ENCODE measurements at places on chromosomes 5 and 9.

GRCh38 chr9:13942695-13943094, 371.2 kb downstream of the NFIB start:
- no peak for DNase-seq

GRCh38 chr9:116000748-116001329, 152.8 kb upstream of the PAPPA start:
- no peak for DNase-seq

DNA sequence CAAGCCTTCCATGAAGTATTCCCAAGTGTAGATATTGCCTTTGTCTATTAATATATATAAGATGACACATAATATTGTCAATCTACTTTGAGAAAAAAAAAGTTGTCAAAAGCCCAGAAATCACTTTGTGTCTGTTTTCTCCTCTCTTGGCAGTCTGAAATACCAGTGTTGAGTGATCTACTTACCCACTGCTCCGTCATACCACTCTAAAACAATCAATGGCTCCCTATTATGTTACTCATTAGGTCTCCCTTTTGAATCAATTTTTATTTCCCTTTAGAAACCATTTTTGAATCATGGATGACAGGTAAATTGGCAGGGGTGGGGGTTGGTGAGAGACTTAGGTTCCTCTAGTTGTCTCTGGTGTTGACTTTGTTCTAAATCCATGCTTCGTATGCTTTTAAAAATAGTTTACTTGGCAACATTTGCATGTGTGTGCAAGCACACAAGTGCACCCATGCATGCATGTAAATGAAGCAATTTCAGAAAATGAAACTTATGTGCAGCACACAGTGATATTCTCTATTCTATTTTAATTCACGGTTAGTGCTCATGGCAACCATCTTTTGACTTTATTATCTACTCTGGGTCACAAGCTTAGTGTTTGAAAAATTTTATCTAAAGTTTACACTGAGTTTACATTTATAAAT, 378.9 kb downstream of the RAB3C start:
- DNase-seq, result no peak

DNA sequence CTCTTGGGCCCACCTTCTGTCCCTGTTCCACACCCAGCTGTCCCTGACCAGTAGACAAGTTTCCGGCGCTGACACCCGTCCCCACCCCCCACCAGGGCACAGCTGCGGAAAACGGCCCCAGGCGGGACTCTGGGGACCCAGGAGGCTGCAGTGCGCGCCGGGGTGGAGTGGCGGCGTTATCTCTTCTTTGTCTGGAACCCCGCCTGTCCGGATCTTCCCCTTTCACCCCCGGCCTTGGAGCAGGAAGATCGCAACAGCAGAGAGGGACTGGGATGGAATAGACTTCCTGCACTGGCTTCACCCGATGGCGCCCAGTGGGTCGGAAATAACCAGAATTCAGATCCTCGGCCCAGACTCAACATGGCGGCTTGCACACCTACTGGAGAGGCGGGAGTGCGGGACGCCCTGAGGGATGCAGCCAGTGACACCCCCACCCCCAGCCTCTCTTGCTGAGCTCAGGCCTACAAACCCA, 4.7 kb downstream of the PAX5 start:
- DNase-seq, result no peak

DNA sequence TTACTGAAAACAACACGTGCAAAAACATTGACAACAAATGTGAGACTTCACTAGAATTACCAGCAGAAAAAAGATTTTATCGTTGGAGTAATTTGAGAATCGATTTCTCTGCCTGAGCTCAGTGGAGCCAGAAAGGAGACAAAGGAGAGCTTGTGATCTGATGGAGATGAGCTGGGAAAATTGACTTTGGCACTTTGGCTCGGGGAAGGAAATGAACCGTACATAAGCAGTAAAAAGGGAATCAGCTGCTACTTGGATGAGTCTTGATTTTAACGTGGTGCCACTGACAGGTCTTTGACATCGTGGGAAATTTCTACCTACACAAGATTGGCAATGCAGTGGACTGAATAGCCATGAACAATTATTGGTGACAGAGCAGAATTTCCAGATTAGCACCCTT, 244.7 kb upstream of the RPS23 start:
- DNase-seq, result no peak

- no peak for DNase-seq
Measured at GRCh38 chr5:38376404-38376803, 118.0 kb downstream of the EGFLAM start.

DNA sequence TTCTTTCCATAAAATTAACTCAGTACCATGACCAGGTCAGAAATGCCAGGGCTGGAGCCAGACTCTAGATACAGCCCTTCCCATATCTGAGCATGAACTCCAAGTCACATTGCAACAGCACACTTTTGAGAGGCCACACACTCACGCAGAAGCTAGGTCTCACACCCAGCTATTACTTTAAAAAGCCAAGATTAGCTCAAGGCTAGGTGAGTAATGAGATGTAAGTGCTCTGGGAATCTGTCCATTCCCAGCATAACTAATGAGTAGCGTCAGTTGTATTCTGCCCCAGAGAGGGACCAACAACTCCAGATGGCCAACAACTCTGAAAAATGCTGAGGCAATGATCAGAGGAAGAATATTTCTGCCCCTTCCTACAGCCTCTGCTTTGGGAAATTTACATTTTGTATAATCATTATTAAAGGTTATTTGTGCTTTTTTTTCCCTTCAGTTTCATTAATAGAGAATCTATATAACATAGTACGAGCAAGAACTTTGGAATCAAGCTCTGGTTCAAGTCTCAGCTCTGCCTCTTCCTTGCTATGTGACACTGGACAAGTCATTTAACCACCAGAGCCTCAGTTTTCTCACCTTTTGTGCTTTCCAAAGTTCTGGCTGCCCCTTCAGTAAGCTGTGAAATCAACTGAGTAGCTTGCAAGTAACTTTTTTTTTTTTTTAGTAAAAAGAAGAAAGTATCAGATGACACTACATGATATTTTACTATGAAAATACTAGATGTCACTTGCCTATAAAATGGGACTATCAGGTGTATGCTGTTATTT, 118.3 kb downstream of the NR6A1 start:
- no peak for DNase-seq

DNA sequence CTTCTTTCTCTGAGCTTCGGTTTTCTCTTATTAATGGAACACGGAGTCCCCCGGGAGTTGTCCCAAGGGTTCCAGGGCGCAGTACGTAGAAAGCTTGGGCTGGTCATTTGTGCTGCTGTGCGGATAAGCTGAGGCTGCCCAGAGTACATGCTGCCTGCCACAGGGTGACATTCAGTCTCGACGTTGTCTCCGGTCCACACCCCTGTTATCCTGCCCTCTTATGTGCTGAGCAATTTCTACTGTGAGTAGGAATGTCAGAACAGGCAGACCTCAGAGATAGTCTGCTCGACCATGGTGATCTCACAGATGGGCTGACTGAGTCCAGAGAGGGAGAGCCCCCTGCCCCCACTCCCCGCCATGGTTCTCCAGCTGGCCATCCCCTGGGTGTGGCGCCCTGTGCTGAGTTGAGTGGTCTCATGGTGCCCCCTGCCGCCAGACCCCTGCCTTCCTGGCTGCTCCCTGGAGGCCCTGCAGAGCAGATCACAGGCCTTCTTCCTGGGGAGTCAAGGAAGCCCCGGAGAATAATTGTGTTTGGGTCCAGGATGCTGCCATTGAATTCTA, 124.0 kb downstream of the RGS3 start:
- no peak for DNase-seq
